AG08395 (cell line): ENCODE measurements at places on chromosomes 7 and 10.
A peak's percentile ranks its signal among the peaks of the same experiment; 100 is the strongest.

DNA sequence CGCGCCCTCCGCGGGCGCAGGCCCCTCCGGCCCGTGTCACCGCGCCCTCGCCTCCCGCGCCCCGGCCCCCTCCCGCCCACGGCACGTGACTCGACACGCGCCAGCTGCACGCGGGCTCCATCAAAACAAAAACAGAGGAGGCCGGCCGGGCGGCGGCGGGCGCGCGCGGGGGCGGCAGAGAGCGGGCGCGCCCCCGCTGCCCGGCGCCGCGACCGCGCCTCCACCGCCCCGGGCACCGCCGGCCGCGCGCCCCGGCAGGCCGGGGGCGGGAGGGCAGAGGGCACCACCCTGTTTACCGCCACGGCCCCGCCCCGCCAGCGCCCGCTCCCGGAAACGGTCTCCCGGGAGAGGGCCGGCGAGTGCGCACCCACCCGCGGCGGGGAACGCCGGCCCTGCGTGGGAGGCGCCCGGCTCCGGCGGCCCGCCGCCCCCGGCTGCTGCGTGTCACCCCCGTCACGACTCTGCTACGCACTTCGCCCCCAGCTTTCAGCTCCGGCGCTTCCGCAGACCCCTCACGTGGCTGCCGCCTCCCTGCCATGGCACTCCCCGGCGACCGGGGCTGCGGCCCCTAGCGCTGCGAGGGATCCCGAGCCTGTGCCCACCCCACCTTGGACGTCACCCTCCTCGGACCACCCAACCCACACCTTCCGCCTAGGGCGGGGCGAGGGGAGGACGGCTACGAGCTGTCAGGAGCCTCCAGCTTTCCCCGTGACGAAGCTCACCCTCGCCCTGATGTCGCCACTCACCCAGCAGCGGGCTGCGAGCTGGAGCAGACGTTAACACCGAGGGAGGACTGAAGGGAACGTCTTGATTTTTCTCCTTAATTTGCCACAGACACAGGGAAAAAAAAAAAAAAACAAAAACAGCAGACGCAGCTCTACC is 221.6 kb upstream of the MKLN1 start:
- DNase-seq: peak; percentile 77

GRCh38 chr7:95691464-95691863 is 80.9 kb upstream of the DYNC1I1 start:
- no peak for DNase-seq

DNA sequence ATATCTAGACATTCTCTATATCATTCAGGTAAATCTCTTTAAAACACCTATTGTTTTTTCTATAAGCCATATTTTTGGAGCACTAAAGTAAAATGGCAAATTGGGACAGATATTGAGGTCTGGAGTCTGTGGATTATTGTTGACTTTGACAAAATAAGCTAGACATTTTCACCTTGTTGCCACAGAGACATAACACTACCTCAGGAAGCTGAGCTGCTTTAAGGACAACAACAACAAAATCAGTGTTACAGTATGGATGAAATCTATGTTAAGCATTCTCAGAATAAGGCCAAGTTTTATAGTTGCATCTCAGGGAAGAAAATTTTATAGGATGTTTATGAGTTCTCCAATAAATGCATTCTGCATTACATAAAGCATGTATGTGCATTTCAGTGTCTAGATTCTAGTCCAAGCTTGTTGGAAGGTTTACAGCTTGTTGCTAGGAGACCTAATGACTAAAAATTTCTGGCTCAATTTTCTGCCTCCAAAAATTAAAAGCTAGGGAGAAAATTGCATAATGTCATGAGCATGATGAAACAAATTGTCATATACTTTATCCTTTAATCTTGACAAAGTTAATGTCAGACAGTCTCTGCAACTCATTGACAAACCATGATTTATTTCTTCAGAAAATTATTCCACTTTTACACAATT is 18.3 kb downstream of the LIPM start:
- DNase-seq: peak; percentile 47

DNA sequence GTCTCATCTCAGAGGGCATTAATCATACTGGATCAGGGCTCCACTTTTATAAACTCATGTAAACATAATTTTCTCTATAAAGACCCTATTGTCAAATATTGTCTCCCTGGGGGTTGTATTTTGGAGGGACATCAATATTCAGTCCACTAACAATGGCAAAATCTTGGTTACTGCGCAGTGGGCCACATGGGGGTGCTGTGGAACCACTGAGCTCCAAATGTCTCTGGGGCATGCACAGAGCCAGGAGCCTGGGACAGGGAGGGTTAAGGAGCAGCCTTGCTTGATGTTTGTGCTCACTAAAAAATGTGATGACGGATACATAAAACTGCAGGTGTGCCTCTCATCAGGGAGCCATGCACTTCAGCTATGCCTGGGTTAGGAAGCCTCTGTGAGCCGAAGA is 62.1 kb upstream of the PRSS58 start:
- no peak for DNase-seq

GRCh38 chr10:95464280-95464679 is 96.9 kb downstream of the SORBS1 start:
- DNase-seq: no peak

DNA sequence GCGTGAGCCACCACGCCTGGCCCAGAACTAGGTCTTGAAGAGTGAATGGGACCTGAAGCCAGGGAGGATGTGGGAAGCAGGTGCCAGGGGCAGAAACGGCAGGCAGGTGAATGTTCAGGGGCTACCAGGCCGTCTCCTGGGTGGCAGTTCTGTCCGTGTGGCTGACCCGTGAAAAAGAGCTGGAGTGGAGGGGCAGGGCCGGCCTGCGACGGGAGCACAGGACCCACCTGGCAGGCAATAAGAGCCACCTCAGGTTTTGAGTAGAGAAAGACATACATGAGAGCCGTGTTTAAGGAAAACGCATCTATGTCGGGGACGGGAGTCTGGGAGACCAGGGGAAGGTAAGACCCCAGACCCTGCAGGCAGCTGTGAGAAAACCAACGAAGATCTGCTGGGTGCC is 70.7 kb upstream of the ATP6V0A4 start:
- DNase-seq: no peak
